A549 (cell line): ENCODE measurements at places on chromosomes 11 and 22.

DNA sequence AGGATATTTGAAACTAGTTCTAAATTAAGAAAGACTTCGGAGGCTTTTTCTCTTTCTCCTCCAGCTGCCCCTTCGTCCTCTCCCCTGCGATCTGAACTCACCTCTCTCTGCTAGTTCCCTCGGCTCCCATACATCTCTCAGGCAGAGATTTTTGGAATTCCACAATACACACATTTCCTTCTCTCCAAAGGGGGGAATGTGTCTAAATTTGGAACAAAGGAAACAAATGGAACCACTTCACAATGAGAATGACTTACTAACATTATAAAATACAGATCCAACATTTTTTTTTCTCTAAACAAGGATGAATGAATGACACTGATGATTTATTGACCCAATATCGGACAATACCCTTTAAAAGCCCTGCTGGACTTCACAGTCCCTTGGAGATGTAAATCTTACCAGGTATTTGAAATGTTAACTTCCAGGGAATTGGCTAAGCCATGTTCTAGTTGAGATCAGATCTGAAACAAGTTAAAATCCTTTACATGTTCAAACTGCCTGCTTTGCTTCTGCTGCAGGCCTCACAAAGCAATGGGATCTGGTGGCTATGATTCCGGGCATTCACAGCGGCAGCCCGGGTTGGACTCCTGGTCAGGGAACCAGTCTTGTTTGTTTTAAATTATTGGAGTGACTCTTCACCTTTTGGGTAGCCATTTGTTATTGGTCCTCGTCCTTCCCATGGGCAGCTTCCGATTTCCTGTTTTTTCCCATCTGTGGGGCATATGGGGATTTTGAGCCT, 20.5 kb upstream of the GSTP1 start:
- DNase-seq = no peak

DNA sequence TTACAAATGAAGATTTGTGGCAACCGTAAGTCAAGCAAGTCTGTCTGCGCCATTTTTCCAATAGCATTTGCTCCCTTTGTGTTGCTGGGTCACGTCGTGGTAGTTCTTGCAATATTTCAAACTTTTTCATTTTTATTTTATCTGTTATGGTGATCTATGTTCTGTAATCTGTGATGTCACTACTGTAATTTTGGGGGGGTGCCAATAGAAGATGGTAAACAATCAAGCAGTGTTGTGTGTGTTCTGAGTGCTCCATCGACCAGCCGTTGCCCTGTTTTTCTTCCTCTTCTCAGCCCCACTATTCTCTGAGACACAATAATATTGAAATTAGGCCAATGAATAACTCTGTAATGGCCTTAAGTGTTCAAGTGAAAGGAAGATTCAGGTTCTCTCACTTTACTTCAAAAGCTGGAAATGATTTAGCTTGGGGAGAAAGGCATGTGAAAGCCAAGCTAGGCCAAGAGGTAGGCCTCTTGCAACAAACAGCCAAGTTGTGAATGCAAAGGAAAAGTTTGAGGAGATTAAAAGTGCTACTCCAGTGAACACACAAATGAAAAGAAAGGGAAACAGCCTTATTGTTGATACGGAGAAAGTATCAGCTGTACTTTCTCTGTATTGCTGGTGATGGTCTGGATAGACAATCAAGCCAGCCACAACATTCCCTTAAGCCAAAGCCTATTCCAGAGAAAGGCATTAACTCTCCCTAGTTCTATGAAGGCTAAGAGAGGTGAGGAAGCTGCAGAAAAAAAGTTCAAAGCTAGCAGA, 7.5 kb downstream of the ZC3H12C start:
- DNase-seq = no peak

GRCh38 chr11:100445231-100445735, 241.8 kb upstream of the ARHGAP42 start:
- DNase-seq = no peak

- no peak for DNase-seq
Measured at GRCh38 chr11:118911880-118912741, 13.6 kb downstream of the BCL9L start.

GRCh38 chr11:34656062-34656720, 35.3 kb downstream of the EHF start:
- DNase-seq = no peak

DNA sequence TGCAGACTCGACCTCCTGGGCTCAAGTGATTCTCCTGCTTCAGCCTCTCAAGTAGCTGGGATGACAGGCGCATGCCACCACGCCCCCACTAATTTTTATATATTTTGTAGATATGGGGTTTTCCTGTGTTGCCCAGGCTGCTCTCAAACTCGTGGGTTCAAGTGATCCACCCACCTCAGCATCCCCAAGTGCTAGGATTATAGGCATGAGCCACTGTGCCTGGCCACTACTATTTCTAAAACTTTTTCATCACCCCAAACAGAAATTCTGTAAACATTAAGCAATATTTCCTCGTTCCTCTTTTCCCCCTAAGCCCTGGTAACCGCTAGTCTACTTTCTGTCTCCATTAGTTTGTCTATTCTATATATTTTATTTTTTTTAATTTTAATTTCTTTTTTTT, 9.0 kb upstream of the ATG16L2 start:
- DNase-seq = no peak

GRCh38 chr11:36088266-36088972, 144.6 kb downstream of the LDLRAD3 start:
- no peak for DNase-seq

- DNase-seq = no peak
Measured at GRCh38 chr22:42313204-42313603, 42.8 kb upstream of the TCF20 start.

DNA sequence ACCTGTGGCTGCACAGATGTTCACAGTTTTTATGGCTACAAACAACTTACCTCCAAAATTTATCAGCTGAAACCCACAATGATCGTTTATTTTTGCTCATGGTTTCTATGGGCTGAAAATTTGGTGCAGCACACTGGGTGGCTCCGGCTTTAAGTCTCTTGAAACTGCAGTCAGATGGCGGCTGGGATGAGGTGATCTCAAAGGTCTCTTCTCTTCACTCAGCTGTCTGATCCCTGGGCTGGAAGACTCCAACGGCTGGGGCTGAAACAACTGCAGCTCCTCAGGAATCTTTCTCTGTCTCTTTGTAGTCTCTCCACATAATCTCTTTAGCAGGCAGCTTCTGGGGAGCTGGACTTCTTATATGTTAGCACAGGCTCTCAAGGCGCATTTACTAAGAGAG, 117.3 kb upstream of the FAT3 start:
- no peak for DNase-seq
